ENCODE measurements at places on chromosomes 16 and 17. TPM values are rescaled to one million over a fixed set of nuclear protein-coding genes. Genes with fewer than 3 reads are reported as not detected.

- H3K36me3 ChIP-seq: no peaks in the 10 kb centered on the region
- H3K4me3 ChIP-seq: no peak overlapping the region
- peak overlapping the region; percentile 83 for H3K27ac ChIP-seq
Observed at GRCh38 chr17:1999557-2000251, 25.4 kb downstream of the RTN4RL1 start.

DNA sequence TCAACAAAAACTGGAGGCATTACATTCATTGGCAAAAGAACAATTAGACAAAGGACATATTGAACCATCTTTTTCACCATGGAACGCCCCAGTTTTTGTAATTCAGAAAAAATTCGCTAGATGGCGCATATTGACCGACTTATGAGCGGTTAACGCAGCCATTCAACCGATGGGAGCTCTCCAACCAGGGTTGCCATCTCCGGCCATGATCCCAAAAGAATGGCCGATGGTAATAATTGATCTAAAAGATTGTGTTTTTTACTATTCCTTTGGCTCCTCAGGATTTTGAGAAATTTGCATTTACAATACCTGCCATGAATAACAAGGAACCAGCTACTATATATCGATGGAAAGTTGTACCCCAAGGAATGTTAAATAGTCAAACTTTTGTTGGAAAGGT is 21.4 kb downstream of the ALOX15B start:
- peaks cover 12% of the 10 kb centered on the region for H3K4me1 ChIP-seq
- H3K27ac ChIP-seq: no peak overlapping the region
- H3K27me3 ChIP-seq: no peaks in the 10 kb centered on the region
- no peaks in the 10 kb centered on the region for H3K36me3 ChIP-seq
- no peak overlapping the region for H3K4me3 ChIP-seq

DNA sequence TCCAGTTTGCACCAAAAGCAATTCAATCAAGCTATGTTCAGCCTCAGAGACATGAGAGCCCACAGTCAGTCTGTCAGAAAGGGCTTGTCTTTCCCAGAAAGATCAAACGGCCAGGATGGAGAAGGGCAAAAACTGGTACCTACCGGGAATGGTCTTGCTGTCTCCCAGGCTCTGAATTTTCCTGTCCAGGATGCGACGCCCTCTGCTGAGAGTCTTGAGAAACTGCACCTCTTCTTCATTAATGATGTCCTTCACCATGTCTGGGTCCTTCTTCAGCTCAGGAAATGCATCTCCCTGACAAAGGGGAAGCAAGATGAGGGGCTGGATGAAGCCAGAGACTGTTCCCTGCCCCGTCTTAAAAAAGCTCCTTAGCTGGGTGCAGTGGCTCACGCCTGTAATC is 15.8 kb upstream of the EXOSC6 start:
- H3K4me3 ChIP-seq: no peak overlapping the region
- H3K4me1 ChIP-seq: no peaks in the 10 kb centered on the region
- H3K36me3 ChIP-seq: peaks cover 19% of the 10 kb centered on the region
- H3K27ac ChIP-seq: no peak overlapping the region
- DNase-seq: peak; percentile 66

The BICDL2 gene
- 10.6 TPM for total RNA-seq

The BEAN1 gene
- not detected for total RNA-seq

DNA sequence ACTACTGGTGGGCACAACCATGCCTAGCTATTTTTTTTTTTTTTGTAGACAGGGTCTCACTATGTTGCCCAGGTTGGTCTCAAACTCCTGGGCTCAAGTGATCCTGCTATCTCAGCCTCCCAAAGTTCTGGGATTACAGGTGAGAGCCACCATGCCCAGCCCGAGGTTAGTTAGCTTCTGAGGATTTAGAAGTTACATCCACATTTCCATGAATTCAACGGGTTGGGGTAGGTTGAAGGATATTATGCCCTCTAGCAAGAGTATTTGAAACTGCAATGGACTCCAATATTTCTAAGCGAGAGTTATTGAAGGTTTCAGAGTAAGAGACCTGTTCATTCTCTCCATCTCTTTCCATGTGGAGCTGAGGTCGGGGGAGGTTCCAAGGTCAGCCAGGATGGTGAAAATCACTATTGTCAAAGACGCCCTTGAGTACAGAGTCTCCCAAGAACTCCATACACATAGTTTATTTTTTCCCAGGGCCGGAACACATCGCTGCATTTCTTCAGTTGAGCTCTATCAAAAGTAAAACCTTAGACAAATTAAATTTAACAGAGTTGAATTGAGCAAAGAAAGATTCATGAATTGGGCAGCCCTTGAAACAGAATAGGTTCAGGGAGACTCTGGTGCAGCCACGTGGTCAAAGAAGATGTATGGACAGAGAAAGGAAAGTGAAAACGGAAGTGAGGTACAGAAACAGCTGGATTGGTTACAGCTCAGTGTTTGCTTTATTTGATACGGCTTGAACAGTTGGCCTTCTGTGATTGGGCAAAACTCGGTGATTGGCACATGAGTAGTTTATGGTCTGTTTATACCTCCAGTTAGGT is 19.0 kb upstream of the ITPRIPL2 start:
- no peak for DNase-seq
- no peak overlapping the region for H3K4me3 ChIP-seq
- no peak overlapping the region for H3K27ac ChIP-seq

DNA sequence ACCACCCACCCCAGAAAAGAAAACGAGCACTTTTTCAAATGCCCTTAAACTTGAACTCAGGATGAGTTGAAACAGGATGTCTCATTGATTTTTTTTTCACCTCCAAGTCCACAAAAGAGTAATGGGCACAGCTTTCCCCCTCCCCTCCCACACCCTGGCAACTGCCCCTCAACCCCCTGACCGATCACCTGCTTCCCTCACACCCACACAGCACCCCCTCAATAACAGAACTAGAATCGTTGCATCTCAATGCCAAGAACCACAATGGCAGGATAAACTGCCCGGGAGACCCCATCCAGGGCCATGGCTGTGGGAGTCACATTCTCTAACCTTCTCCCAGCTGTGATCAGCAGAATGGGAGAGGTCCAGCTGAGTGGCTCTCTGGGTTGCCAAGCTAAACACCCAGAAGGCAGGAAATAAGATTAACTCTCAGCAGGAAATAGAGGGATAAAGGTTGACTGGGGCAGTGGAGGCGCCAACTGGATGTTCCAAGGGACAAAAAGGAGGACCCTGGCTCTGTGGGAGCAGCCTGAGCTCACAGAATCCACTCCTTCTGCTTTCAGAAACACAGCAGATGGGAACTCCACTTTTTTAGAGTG is 128.0 kb upstream of the SDK2 start:
- H3K4me3 ChIP-seq: no peak overlapping the region
- H3K27ac ChIP-seq: no peak overlapping the region
- no peak for DNase-seq
- no peaks in the 10 kb centered on the region for H3K36me3 ChIP-seq

DNA sequence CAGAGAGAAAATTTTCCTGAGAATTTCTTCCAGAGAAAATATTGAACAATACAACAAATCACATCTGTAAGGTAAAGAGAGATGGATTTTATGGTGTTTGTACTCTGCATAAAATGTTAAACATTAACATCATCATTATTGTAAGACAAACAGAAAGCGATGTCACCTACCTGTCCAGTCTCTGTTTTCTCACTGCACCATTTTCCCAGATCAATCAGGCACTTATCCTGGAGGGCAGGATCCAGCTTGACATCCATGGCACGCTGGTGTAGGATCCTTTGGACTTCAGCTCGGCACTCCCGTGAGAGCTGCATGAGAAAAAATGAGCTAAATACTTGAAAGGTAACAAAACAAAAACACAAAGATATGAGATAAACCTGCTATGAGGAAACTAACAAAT is 55.9 kb upstream of the CLEC18B start:
- H3K4me1 ChIP-seq: peaks cover 61% of the 10 kb centered on the region
- peak overlapping the region; percentile 91 for H3K27ac ChIP-seq
- peak; percentile 80 for DNase-seq
- no peak overlapping the region for H3K4me3 ChIP-seq
- no peaks in the 10 kb centered on the region for H3K27me3 ChIP-seq

The MFAP4 gene
- total RNA-seq: not detected

GRCh38 chr16:81380932-81381331 is 63.7 kb upstream of the CMIP start:
- H3K27me3 ChIP-seq: no peaks in the 10 kb centered on the region
- H3K4me1 ChIP-seq: no peaks in the 10 kb centered on the region
- H3K4me3 ChIP-seq: no peak overlapping the region

- peaks cover 7% of the 10 kb centered on the region for H3K36me3 ChIP-seq
- H3K4me3 ChIP-seq: no peak overlapping the region
- peaks cover 13% of the 10 kb centered on the region for H3K4me1 ChIP-seq
- H3K27me3 ChIP-seq: no peaks in the 10 kb centered on the region
Observed at GRCh38 chr16:70398177-70398743, 40.6 kb downstream of the ST3GAL2 start.

DNA sequence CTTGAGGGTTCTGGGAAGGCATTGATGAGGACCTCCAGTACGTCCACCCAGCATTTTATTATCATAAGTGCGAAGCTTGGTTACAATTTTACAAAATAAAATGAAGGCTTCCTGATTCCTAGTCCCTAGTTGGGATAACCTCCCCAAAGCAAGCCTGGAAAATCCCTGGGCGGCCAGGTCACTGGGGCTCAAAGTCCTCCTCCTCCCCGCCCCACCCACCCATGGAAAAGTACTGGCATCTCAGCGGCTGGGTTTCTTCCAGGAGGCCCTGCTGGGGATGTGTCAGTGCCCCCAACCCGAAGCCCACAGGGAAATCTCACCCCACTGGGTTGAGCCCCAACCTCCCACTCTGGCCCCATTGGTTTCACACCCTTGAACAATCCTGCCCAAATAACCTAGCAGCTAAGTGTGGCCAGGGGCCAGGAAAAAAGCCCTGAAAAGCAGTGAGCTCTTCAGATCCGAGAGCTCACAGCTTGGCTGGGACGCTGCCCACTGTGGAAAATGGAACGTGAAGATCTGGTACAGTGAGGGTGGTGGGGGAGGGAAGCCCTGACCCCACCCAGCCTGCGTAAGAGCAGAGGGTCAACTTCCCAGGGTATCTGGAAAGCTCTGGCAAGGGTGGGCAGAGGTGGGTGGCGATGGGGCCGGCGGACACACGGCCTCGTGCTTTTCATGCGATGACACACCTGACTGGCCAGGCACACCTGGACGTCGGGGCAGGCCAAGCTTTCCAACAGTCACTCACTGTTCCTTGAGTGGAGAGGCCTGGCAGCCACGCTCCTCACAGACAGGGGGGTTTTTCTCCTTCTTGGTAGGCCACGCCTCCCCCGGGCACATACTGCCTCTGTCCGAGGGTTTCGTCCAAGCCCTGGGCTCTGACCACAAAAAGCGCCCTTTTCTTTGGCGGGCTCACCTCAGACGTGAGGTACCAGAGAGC is 324.5 kb downstream of the SOX9 start:
- DNase-seq: peak; percentile 80
- peak overlapping the region; percentile 94 for H3K27ac ChIP-seq
- H3K36me3 ChIP-seq: no peaks in the 10 kb centered on the region
- H3K27me3 ChIP-seq: no peaks in the 10 kb centered on the region

GRCh38 chr17:74923538-74924249 is 379 bp upstream of the OTOP2 start:
- H3K4me1 ChIP-seq: peaks cover 6% of the 10 kb centered on the region
- peak overlapping the region; percentile 49 for H3K4me3 ChIP-seq
- H3K27me3 ChIP-seq: peaks cover 1% of the 10 kb centered on the region
- H3K36me3 ChIP-seq: no peaks in the 10 kb centered on the region
- DNase-seq: peak; percentile 89
- no peak overlapping the region for H3K27ac ChIP-seq

GRCh38 chr17:74292495-74292894 is 18.5 kb downstream of the DNAI2 start:
- H3K27ac ChIP-seq: no peak overlapping the region
- 0 out of 2 replicates have a peak, but pooled peaks cover 5% of the 10 kb centered on the region for H3K4me1 ChIP-seq
- no peaks in the 10 kb centered on the region for H3K36me3 ChIP-seq
- no peaks in the 10 kb centered on the region for H3K27me3 ChIP-seq
- no peak overlapping the region for H3K4me3 ChIP-seq

The FSCN2 gene
- 2.9 TPM for total RNA-seq

GRCh38 chr16:6682142-6682811 is 650.4 kb upstream of the RBFOX1 start:
- DNase-seq: peak; percentile 37
- no peak overlapping the region for H3K27ac ChIP-seq
- H3K4me3 ChIP-seq: no peak overlapping the region
- no peaks in the 10 kb centered on the region for H3K27me3 ChIP-seq
- H3K4me1 ChIP-seq: no peaks in the 10 kb centered on the region

The KARS1 gene
- 245 TPM for total RNA-seq

DNA sequence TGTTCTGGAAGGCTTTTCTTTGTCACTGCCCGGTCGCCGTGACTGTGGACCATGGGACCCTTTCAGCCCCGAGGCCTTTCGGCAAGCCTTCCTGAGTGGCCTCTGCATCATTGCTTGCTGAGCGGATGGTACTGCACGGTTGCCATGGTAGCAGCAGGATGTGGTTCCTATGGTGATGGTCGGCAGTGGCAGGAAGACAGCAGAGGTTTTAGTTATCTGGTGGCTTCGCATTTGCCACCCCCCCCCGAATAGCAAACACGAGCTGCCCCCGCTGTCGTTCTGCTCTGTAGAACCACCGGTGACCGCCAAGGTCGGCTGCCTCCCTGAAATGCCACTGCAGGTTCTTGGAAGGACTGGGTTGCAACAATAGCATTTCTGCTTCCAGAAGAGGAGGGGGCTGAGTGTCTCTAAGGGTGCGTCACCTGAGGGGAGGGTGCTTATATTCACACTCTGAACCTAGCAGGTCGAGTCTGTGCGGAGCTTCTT is 76.6 kb downstream of the CMIP start:
- DNase-seq: no peak
- H3K4me1 ChIP-seq: peaks cover 4% of the 10 kb centered on the region
- no peak overlapping the region for H3K27ac ChIP-seq
- no peaks in the 10 kb centered on the region for H3K27me3 ChIP-seq

The FKBP10 gene
- total RNA-seq: 132 TPM

GRCh38 chr17:81648707-81649085 is 7.6 kb downstream of the PDE6G start:
- no peak overlapping the region for H3K27ac ChIP-seq
- no peak for DNase-seq
- H3K27me3 ChIP-seq: no peaks in the 10 kb centered on the region
- no peaks in the 10 kb centered on the region for H3K4me1 ChIP-seq

DNA sequence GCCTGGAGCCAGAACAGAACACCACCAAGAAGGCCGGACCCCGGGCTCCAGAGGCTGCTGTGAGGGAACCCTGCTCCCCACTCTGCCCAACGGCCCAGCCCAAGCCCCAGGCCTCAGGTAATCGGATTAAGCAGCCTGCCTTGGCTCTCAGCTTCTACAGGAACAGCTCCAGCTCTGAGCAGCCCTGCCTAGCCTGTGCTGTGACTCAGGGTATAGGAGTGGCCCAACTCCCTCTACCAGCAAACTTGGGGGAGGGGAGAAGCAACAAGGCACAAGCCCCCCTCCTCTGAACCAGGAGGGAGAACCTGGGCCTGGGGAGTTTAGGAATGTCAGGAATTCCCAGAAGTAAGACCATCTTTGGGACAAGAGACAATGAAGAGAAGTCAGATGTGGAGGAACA is 849 bp upstream of the SOX15 start:
- no peaks in the 10 kb centered on the region for H3K4me1 ChIP-seq
- no peaks in the 10 kb centered on the region for H3K27me3 ChIP-seq
- peak overlapping the region; percentile 35 for H3K27ac ChIP-seq
- no peaks in the 10 kb centered on the region for H3K36me3 ChIP-seq
- no peak overlapping the region for H3K4me3 ChIP-seq

GRCh38 chr16:70578035-70578434 is 54.4 kb downstream of the SF3B3 start:
- no peak for DNase-seq
- H3K36me3 ChIP-seq: peaks cover 6% of the 10 kb centered on the region
- H3K4me1 ChIP-seq: peaks cover 5% of the 10 kb centered on the region
- no peak overlapping the region for H3K4me3 ChIP-seq
- H3K27ac ChIP-seq: no peak overlapping the region

The TPPP3 gene
- total RNA-seq: 0.39 TPM

The NME3 gene
- total RNA-seq: 5.8 TPM

The CDH1 gene
- 783 TPM for total RNA-seq
